ENCODE measurements at places on chromosomes 16 and 17.

DNA sequence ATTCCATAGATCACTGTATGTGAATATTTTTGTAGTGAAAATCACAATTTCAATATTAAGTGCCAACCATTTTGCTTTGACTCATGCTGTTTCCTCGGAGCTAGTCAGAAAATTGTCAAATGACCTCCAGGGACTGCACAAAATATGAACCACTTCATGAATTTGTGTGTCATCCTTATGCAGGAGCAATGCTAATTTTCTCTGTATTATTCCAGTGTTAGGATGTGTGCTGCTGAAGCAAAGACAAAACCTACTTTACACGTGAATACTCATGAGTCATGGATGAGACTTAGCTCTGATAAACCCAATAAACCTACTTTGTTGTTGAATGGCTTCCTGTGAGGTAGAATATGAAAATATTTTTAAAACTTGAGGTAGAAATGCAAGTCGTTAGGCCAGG, 65.2 kb downstream of the SHCBP1 start:
- no peak for DNase-seq

DNA sequence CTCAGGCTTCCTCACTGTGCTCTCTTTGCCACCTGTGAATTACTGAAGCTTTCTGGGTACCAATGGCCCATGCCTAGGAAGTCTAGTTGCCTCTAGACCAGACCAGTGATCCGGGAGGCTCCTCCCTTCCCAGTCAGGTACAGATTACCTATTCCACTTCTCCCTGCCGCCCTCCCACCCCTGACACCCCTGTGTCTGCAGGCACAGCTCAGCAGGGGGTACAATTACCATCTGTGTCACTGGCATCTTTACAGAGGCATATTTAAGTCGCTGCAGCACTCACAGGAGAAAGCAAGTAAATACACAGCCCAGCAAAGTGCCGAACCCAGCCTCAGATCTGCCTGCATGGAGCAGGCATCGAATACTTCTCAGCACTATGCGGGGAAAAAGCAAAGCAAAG, 5.3 kb upstream of the WSCD1 start:
- no peak for DNase-seq

DNA sequence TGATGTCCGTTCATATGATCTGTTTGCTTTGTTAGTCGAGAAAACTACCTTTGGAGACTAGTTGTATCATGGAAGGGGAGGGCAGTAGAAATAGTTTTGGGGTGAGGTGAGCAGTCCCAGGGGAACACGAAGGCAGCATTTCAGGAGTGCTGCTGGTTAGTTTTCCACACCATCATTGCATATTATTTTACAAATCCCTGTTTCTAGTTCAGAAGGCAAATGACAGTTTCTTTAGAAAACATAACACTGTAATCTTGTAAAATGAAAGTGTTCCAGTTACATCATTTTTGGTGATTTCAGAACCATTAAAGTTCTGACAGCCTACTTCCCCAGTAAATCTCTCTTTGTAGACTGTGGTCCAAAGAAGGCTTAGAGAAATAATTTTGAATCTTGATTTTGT, 25.4 kb downstream of the BANP start:
- no peak for DNase-seq

- DNase-seq, result no peak
Observed at GRCh38 chr17:73799781-73800627, 155.8 kb upstream of the SDK2 start.

GRCh38 chr17:16474012-16474725, 17.8 kb downstream of the LRRC75A start:
- no peak for DNase-seq

- DNase-seq, result no peak
Observed at GRCh38 chr16:24745391-24745790, 15.9 kb downstream of the TNRC6A start.

DNA sequence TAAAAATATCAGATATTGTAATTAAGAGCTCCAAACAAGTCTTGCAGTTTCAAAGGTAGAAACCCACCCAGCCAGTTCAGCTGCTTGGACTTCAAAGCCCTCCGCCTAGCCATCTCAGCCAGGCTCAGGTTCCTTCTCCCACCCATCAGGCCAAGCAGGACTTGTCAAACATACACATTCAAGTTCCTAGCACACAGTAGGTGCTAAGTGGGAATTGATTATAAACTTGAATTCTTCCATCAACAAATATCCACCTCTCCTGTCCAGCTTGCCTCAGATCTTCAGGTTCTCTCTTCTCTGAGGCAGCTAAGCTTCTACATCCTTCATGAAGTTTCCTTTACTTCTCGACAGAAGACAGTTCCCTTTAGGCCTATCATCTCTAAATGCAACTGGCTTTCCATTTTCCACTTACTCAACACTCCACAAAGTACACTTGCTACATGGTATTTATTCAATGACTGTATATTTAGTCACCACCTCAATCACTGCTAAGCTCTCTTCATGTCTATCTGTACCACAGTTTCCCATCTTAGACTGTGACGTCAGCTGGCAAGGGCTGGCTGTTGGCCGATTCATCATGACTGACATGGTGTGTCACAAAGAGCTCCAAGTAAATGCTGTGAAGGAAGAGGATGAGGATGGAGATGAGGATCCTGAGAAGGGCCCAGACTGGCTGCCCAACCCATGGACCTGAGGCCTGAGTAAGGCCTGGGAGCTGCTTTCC, 13.3 kb upstream of the COG7 start:
- no peak for DNase-seq

GRCh38 chr17:27320222-27320560, 26.3 kb downstream of the WSB1 start:
- DNase-seq, result no peak

DNA sequence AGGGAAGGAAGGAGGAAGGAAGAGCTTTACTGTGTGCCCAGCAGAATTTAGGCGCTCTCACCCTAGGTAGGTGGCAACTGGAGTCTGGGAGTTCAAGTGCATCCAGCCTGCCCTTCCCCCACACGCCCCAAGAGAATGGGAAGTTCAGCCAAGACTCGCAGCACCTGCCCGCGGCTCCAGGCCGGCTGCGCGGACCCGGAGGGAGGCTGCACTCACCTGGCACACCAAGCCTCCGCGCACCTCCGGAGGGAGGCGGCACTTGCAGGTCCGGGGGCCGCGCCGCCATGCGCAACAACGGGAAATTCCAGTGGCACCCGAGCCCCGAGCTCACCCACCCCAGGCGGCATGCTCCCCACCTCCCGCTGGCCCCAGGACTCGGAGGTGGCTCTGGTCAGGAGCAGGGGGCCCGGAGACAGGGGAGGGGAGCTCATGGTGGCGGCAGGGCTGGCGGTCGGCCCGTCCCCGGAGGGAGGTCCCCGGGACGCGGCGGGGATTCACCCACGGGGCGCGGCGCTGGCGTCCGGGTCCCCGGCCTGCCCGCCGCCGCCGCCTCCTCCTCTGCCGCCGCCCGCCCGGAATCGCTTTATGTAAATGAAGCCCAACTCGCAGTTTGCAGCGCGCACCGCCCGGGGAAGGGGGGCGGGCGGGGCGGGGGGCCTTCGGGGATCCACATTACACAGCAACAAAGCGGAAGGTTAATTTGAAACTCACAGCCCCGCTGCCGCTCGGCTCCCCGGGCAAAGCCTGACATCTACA, at the start of gene ZFHX3:
ZFHX3 (minus strand) TSS at position 593 of the 756 bp plus-strand sequence. CDS start 87,983 bp downstream, outside the sequence.
- no peak for DNase-seq

DNA sequence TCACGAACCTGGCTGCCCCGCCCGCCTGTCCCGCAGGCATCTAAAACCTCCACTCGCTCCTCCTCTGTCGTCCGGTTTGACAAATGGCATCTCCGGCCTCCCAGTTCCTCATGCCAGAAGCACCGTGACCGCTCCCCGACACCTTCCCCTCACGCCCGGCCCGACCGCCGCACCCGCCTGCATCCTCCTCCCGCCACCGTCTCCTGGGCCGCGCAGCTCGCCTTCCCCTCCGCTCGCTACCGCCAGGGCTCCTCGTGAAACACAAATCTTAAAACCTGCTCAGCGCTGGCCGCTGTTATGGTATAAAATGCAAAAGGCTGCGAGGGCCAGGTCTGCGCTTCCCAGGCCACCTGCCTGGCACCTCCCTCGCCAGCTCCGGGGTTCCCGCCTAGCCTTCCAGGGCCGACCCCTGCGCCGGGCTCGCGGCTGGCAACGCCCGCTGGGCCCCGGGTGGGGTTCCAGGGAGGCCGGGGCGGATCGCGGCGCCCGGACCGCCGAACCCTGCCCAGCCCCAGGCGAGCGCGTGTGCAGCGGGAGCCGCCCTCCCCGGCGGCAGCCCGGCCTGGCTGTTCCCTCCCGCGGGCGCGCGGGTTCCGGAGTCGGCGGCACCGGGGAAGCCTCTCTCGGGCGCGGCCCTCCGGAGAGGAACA, 488 bp downstream of the SPSB3 start:
- no peak for DNase-seq

DNA sequence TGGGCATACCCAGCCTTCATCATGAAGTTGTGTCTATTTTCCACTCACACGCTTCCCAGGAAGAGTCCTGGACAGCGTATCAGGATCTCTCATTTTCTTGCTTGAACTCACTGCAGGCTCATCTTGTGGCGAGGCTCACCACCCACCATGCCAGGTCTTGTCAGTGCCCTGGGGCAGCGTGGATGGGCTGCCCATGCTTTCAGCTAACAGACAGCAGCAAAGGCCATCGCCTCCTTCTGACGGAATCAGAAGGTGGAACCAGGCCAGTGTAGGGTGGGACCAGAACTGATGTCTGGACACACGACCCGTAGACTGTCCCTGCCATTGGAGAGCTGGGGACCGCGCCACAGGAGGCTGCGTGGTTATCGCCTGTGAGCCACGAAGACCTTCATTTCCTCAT, 169.4 kb downstream of the FOXL1 start:
- DNase-seq, result no peak

DNA sequence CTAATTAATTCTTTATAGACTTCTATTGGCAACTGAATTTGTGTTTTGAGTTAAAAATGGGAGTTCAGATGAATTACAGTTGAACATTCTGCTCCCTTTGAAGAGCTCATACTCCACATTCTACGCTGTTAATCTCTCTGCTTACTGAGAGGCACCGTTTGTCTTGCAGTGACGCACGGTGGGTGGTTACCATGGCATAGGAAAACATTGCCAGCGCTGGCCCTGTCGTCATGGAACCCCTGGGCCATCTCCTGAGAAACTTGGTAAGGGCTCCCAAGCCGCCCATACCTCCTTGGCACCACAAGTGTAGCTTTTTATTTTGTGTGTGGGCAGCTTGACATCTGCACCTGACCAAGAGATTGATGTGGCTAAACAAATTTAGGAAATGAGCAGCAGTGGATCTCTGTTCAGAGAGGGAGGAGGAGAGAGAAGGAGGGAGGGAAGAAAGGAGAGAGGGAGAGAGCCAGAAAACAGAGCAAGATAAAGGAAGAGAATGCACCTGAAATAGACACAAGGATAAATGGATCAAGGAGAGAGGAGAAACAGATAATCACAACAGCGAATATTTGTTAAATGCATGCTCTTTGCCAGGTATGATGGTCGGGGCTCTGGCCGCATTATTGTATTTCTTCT, 398.5 kb downstream of the HAPSTR1 start:
- no peak for DNase-seq

- no peak for DNase-seq
Observed at GRCh38 chr17:34816848-34817247, 144.4 kb downstream of the CCT6B start.

- DNase-seq, result no peak
Observed at GRCh38 chr16:27424772-27425498, 23.0 kb downstream of the IL21R start.

GRCh38 chr17:11216976-11217375, 24.0 kb upstream of the SHISA6 start:
- no peak for DNase-seq

DNA sequence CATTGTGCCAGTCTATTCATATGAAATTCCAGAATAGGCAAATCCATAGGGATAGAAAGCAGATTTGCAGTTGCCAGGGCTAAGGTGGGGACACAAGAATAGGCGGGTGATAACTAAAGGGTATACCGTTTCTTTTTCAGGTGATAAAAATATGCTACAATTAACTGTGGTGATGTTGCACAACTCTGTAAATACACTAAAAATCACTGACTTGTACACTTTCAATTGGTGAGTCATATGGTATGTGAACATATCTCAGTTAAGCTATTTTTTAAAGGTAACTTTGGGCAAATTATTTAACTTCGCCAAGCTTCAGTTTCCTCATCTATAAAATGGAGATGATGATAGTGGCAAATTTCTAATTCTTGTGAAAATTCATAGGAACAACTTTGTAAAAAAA, 65.9 kb downstream of the CDYL2 start:
- no peak for DNase-seq

DNA sequence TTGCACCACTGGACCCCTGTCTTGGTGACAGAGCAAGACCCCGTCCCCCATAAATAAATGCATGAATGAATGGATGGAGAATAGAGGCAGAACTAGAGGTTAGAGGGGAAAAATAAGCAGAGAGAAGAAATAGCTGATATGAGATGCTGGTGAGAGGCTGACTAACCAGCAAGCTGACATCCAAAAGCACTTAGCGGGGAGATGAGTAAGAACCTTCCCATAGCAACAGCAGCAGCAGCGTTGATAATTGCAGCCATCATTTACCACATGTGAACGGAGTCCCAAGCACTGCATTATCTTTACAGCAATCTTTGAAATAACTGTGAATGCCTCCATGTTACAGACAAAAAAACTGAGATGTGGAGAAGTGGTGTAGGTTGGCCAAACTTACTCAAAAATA, 777.3 kb upstream of the EEF2KMT start:
- DNase-seq, result no peak

GRCh38 chr17:47628014-47628566, 21.6 kb upstream of the KPNB1 start:
- DNase-seq, result no peak

DNA sequence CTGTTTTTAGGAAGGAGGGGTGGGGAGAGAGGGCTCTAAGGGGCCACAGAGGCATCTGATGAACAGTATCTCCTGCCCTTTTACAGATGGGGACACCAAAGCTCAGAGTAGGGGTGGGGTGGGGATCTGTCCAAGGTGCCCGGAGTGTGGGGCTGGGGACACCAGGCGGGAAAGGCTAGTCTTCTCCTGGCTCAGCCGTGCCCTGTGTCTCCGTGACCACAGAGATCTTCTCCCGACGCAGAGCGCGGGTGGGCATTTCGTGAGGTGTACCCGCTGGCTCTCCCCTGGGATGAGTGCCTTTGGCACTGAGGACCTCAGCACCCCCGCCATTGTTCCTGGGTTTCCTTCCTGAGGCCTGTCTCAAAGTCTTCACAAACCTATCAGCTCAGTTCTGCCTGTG, 209.6 kb downstream of the NTN1 start:
- no peak for DNase-seq

- DNase-seq, result no peak
Observed at GRCh38 chr16:49312389-49312985, 30.8 kb upstream of the CBLN1 start.

DNA sequence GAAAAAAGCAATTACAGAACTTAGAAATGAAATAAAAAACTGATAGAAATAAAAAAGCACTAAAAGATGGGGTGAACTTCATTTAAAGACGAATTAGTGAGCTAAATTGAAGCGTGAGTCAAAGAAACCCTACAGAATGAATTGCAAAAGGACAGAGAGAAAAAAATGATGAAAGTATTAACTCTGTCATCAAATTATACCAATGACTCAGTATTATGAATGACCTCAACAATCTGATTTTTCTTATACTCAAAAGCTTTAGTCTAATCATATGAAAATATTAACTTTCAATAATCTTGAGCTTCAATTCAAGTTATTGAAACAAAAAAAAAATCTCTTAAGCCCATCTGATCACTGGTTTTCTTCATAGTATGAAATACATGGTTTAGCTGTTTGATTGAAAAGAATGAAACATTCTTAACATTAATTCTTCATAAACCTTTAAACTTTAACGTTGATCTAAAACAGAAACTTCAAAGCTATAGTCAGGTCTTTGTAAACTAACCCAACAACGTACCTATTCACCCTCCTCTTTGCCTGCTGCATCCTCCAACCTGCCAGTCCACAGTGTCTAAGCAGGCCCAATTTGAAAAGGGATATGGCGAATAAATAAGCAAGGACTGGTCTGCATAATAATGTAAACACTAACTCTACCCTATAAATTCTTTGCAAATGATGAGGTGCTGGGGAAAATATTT, 6.6 kb downstream of the ABCA5 start:
- no peak for DNase-seq
